ENCODE measurements at places on chromosomes 3 and 15.

- DNase-seq = no peak
Measured at GRCh38 chr3:155763870-155764463, 19.1 kb upstream of the PLCH1 start.

DNA sequence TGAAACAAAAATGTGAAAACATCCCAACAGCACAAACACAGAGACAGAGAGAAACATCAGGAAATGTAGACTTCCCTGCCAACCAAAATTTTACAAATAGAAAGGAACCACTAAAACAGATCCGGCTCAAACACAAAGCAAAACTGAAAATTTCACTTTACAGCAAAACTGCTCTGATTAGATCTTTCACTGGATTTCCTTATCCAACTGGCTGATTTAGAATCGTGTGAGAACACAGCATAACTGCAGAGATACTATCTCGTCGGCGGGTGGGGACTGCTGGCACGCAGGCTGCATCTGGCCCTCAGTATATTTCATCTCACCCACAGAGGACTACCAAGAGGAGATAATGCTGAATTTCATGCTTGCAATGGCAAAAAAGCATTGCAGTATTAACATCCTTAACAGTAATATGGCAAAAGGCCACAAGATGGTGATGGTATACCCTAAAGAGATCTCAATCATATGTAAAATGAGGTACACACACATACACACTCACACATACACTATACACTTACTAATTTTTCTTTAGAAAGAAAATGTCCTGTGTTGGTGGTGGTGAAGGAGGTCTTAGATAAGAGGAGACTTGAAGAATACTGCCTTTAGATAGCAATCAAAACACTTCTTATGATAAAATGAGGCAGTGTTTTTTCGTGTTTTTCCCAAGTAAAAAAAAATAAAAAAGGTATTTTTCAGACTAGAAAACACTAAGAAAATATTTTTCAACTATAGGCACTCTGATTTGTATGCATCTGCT lies 10.6 kb upstream of the LEO1 start:
- no peak for DNase-seq

GRCh38 chr3:30347679-30348216 lies 258.7 kb upstream of the TGFBR2 start:
- DNase-seq = no peak

DNA sequence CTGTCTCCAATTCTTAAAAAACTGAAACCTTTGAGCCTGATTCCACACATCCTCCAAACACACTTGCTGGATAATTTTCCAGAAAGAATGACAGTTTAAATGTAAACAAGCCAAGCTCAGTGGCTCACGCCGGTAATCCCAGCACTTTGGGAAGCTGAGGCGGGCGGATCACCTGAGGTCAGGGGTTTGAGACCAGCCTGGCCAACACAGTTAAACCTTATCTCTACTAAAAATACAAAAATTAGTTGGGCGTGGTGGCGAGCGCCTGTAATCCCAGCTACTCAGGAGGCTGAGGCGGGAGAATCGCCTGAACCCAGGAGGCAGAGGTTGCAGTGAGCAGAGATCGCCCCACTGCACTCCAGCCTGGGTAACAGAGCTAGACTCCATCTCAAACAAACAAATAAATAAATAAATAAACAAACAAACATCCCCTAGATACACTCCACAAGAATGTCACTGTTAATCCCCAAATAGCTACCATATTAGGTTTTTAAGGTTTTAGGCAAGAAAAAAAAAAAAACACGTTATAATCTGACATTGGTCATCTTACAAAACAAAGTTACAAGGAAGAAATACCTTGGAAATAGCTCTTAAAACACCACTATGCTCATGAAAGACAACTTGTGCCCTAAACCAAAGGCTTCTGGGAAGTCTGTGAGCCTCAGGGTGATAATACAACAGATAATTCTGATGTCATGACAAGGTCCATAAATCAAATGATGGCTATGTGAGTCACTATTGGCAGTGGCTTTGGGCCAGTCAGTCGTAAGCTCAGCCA lies 13.2 kb downstream of the TNIK start:
- DNase-seq = no peak

Measured in chondrocyte (in vitro differentiated cells).